NCI-H1436 treated with DMSO at 0.1 percent for 48 hours (cell line): ENCODE measurements at places on chromosomes 13 and 19.
A peak's percentile ranks its signal among the peaks of the same experiment; 100 is the strongest.

DNA sequence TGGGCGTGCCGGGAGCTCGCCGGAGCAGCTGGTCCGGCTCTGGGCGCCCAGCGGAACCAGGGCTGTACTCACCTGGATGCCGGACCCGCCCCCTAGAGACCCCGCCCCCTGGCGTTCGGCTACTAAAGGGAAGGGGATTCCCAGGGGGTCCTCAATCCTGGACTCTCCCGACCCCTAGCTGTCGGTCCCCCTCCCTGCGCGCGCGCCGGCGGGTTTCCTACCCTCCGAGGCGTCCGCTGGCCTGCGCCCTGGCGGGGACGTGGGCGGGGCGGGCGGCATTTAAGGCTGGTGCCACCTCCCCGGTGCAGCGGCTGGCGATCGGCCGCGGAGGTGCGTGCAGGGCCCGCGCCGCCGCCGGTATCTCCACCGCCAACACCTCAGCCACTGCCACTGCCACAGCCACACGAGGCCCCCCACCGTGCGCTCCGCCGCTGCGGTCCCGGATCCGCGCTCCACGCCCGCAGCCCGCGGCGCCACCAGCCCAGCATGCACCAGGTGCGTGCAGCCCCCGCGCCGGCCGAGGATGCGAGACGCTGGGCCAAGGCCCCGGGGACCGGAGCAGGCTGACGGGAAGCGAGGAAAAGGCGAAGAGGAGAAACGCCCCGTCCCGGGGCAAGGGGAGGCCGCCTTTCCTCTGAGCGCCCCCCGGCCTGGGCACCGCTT, at the start of gene ATP12A:
Gene ATP12A (plus strand): TSS at position 151 of the 663 bp plus-strand sequence. CDS start 336 bp downstream, at position 487.
- no peak for DNase-seq

- no peak for DNase-seq
Observed at GRCh38 chr13:51502153-51502651, 49.4 kb upstream of the INTS6 start.

DNA sequence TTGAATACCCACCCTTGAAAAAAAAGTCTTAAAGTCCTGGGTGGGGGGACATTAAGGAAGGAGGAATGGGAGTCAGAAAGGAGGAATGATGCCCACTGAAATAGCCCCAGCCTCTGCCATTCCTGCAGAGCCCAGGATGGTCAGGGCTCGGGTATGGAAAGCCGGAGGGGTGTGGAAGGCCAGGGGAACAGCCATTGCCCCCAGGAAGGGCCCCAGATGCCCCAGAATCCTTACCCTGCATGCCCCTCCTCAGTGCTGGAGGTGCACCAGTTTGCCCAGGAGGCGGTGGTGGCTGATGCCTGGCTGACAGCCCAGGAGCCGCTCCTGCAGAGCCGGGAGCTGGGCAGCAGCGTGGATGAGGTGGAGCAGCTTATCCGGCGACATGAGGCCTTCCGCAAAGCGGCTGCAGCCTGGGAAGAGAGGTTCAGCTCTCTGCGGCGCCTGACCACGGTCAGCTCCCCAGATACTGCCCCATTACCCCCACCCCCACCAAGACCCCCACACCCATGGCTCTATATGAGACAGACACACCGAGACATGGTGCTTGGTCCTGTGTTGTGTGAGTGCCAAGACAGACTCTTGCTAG, 10.7 kb upstream of the SHKBP1 start:
- DNase-seq, result no peak

GRCh38 chr13:29196409-29197074, 376.4 kb downstream of the MTUS2 start:
- no peak for DNase-seq

DNA sequence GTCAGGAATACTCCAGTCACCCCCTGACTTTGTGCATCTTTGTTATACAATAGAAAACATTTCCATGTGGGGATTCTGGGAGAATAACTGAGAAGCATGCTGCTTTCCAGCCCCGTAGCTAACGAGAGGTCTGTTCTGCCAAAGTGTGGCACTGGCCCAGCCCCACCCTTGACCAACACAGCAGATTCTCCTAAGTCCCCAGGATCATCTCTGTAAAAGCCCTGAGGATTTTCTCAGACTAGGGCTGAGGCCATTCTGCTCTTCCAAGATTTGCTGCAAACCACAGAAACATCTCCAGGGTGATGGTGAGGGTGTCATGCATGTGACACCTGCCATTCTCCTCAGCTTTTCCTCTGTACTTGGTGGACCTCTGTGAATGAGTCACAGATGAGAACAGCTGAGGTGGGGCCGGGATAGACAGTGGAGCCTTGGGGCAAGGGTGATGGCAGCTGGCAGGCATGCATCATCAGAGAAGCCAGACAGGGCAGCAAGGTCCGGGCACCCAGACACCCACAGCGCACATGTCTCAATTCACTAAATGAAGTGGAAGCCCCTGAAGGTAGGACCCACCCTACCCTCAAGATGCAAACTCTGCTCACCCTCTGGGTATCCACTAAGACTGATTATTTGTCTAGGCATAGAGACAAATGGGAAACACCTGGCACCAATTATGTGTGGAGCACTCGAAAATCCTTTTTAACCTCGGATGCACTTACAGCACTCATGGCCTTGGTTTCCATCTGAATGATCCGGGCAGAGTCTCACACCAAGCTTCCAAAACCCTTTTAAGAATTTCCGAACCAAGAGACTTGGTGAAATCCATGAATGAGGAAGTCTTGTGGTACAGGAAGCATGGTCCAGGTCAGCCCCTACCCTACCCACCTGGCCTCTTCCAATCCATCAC, 20.1 kb upstream of the DOCK9 start:
- DNase-seq, result peak; percentile 85

DNA sequence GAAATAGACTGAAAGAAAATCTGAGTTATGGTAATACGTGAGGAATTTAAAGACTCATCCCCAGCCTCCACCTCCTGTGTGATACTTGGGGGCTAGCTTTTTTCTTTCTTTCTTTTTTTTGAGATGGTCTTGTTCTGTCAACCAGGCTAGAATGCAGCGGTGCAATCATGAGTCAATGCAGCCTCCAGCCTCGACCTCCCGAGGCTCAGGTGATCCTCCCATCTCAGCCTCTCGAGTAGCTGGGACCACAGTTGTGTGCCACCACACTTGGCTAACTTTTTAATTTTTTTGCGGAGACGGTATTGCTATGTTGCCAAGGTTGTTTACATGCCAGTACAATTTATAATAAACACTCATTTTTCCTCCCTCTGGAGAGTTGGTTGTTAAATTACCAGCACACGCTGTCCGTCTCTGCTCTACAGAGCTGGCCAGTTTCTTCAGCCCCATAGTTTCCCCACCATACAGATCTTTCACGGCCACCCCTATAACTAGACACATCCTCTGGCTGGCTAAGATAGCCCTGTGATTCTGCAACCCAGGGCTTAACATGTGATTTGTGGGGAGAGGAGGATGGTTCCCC, 4.8 kb downstream of the TNFSF9 start:
- DNase-seq, result no peak

- no peak for DNase-seq
Observed at GRCh38 chr13:42832341-42833096, 51.1 kb downstream of the FAM216B start.

DNA sequence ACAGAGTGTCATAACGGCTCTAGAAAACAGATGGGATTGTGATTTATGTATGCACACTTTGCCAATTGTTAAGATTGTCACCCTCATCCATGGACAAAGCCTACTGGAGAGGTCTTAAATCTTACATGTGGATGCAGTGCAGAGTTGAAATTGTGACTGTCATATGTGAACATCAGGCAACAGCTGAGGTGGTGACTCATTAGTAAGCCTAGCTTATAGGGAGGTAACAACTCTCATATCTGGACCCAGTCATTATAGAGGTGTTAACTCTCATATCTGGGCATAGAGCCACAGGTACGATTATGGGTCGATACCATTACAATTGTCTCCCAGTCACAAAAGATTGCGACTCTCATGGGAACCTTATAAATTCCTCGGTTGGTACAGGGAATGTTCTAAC, 29.8 kb upstream of the ZNF254 start:
- no peak for DNase-seq

GRCh38 chr13:114061047-114061446, 71.4 kb downstream of the RASA3 start:
- no peak for DNase-seq

DNA sequence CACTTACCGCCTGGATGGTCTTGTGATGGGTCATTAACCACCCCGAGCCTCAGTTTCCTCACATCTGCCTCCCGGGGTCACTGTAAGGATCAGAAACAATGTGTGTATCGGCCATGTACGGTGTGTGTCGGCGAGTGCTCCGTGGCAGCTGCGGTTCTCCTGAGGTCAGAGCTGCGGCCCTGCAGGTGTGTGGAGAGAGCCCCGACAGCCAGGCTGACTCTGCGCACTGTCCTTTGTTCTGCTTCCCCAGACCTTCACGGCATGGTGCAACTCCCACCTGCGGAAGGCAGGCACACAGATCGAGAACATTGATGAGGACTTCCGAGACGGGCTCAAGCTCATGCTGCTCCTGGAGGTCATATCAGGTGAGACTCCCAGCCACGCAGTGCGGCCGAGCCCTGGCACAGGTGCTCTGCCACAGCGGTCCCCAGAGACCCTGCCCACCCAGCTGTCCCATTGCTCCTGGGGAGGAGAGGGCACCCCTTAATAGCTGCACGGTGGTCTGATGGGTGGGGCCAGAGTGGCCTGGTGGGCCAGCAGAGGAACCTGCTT, 43.8 kb downstream of the CAPN12 start:
- no peak for DNase-seq

- no peak for DNase-seq
Observed at GRCh38 chr13:73924607-73925006, 209.6 kb downstream of the KLF12 start.

GRCh38 chr19:41265395-41266153, 1.4 kb downstream of the HNRNPUL1 start:
- no peak for DNase-seq

GRCh38 chr13:80001510-80001842, 339.4 kb downstream of the SPRY2 start:
- DNase-seq, result no peak

DNA sequence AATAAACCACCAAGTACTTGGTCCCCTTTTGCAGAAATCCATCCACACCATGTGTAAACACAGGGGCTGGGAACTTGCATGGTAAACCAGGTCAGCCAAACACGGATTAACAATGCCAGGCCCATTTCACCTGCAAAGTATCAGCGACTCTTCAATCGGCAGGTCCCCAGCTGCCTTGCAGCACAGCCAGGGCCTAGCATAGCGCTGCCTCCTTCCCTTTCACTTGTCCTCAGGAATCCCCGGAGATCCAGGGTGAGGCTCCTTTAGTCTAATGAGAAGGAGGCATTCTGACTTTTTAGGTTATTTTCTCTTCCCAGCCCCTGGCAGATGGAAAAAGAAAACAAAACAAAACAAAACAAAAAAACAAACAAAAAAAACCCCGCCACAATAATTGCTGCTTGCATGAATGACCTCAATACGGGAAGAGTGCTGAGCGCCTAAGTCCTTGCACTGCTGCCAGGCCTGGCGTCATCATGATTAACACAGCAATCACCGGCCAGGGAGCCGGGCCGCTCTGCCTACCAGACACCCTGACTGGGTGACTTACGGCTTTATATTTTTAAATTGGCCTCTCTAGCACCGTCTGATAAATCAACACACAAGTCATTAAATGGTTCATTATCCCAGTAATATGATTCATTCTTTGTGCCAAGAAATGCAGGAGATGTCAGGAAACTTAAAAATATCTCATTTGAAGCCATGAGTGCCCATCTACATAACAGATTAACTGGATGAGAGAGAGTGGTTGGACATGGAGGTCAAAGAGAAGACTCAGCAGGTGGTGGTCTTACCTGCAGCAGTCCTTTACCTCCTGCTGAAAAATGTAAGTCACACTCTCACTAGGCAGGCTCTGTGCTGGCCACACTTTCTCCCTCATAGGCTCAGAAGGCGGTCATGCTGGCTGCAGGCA, 692.7 kb downstream of the UQCRFS1 start:
- DNase-seq, result peak; percentile 76

- no peak for DNase-seq
Observed at GRCh38 chr19:40191836-40192646, 815 bp downstream of the MAP3K10 start.

GRCh38 chr13:43196086-43196621, 172.8 kb downstream of the DNAJC15 start:
- no peak for DNase-seq

- DNase-seq, result no peak
Observed at GRCh38 chr13:28318496-28318895, 176.4 kb downstream of the FLT1 start.
